ENCODE measurements at places on chromosomes 11 and 22. TPM values are rescaled to one million over a fixed set of nuclear protein-coding genes. Genes with fewer than 3 reads are reported as not detected.

The ACR gene
- not detected for total RNA-seq

The ME3 gene
- 40.7 TPM for total RNA-seq

The CD6 gene
- not detected for total RNA-seq

The DDB1 gene
- 295 TPM for total RNA-seq

The CRYBB1 gene
- total RNA-seq = not detected
